ENCODE measurements at places on chromosomes 6 and 20.

DNA sequence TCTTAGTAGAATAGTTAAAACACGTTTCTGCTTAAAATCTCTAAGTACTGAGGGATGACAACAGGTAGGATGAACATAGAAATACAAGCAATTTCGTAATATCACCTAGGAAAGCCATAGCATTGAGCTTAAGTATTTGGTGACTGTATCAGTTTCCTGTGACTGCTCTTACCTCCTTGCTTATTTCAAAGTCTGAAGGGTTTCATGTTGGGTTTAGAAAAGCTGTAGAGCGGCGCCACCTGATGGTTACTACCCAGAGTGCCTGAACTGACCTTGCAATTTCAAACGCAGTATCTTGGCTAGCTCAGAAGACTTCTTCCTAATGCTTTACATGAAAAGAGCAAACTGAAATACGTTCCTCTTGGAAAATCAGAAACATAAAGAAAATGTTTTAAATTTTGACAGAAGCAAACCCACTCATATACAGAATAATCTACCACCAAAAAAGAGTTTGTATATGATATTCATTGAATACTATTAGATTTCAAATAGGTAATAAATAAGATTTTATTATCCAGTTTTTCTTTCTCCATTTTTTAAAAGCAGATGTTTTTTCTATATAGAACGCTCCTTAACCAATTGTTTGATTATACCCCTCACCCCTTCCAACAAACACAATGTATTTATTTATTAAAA is 82.3 kb upstream of the RIPOR2 start:
- DNase-seq = peak; percentile 17

DNA sequence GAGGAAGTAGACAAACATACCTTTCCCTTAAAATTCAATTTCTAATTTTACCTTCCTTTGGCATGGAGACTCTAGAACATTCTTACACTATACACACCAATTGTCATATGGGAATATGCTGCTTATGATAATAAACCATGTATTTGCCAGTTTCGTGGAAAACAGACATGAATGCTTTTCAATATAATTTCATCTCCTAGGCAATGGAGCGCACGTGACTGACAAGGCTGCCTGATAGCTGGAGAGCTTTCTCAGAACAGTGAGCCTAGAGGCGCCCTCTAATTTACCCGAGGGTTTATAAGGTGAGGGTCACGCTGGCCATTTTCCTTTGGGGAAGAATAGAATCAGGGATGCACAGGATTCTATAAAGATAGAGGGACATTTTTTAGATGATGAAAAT is 56.5 kb downstream of the PRR18 start:
- no peak for DNase-seq

DNA sequence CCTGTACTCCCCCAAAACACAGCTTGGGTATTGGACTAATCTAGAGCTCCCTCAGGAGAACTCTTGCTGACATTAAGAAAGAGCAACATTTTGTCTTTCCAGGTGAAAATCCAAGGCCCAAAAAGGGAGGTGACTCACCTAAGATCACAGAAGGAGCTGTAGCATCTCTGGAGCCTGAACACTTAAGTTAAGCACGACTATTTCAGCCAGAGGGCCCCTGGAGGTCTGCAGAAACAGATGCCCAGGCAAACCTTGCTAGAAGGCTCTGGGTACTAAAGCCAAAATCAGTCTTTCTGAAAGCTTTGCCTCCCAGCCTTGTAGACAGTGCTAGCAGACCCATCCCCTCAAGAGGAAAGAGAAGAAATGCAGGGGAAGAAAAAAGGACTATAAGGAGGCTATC is 8.8 kb downstream of the EDN1 start:
- no peak for DNase-seq

DNA sequence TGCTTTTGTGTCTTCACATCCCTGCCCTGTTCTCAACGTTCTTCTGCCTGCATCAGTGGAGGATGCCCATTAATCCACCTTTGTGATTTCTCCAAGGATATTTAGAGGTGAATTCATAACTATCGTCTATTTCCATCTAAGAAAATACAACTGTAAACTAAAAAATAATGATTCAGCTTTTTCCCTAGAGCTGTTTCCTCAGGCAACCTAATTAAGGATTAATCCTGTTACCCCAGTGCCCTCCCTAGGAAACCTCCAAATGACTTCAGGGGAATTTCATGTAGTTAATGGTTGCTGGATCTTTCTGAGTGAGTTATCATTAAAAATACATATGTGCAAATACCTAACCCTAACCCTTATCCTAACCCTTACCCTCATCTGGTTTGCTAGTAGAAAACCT is 14.6 kb upstream of the AFDN start:
- DNase-seq = no peak

DNA sequence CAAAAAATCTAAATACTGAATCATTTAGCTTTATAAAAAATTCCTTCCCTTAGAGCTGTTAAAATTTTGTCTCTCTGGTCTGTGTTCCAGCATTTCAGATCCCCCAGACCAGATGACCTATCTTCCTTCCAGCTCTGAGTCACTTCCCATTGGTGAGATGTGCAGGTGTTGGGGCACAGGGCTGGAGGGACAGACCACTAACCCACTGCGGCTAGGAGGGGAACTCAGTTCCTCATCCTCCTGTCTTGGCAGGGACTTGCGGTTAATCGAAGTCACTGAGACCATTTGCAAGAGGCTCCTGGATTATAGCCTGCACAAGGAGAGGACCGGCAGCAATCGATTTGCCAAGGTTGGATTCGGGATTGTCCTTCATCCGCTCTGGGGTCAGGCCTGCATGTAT is 6.0 kb downstream of the CNPY3 start:
- DNase-seq = no peak

- DNase-seq = no peak
Observed at GRCh38 chr6:143163621-143164020, 102.9 kb downstream of the AIG1 start.

GRCh38 chr6:138371720-138372119 is 6.0 kb upstream of the SMIM28 start:
- no peak for DNase-seq

DNA sequence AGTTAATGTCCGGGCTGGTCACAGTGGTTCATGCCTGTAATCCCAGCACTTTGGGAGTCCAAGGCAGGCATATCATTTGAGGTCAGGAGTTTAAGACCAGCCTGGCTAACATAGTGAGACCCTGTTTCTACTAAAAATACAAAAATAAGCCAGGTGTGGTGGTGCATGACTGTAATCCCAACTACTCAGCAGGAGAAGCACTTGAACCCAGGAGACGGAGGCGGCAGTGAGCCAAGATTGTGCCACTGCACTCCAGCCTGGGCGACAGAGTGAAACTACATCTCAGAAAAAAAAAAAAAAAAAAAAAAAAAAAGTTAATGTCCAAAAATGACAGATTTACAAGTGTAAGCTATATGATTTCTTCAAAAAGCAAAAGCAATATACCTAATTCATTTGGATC is 124.9 kb downstream of the CCDC170 start:
- DNase-seq = no peak

- no peak for DNase-seq
Observed at GRCh38 chr6:170012037-170012330, 260.6 kb downstream of the ERMARD start.

DNA sequence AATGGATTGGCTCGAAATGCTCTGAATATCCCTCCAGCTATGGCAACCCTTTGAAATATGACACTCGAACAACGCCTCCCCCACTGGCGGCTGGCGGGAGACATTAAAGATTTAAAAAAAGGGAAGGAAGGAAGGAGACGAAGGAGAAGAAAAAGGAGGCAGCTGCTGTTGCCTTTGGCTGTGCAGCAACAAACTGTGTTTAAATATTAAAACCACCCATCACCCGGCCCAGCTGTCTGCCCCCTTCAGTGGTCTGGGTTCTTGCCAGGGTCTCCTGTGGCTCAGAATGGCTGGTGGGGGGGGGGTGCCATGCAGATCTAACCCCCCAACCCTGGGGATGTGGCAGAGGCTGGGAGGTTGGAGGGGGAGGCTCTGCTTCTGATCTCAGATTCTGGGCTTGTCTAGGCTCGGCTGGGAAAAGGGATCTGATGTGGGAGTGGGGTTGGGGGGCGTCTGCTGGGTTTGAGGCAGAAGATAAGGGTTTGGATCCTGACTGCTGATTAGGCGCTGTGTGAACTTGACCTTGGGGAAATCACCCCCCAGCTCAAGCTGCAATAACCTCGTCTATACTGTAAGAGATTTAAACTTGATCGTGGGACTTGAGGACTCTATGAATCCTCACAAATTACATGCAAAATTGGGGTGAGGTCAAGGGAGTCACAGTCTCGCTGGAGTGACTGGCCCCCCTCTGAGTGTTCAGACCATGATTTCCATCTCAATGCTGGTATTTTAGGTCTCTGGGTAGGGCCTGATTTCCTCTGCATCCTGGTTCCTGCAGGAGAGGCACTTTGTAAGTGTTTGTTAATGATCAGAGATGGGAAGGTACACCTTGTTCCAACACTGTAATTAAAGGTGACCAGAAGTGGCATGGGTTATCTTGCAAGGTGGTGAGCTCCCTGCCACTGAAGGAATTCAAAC is 40.3 kb upstream of the BLCAP start:
- DNase-seq = peak; percentile 53

DNA sequence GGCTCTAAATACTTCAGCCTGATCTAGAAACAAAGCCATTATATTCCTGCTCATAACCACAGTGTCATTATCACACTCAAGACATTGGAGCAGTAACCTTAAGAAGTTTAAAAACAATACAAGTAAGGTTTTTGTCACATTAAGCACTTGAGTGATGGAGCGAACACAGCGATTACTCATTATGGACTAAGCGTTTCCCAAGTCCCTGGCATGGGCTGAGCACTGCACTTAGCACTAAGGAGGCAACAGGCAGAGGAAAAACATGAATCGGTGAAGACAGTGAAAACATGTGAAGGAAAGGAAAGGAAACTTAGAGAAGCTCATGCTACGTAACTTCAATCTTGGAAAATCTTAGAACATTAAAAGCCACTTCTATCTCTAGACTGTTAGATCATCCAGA is 108.7 kb downstream of the SLC24A3 start:
- no peak for DNase-seq

DNA sequence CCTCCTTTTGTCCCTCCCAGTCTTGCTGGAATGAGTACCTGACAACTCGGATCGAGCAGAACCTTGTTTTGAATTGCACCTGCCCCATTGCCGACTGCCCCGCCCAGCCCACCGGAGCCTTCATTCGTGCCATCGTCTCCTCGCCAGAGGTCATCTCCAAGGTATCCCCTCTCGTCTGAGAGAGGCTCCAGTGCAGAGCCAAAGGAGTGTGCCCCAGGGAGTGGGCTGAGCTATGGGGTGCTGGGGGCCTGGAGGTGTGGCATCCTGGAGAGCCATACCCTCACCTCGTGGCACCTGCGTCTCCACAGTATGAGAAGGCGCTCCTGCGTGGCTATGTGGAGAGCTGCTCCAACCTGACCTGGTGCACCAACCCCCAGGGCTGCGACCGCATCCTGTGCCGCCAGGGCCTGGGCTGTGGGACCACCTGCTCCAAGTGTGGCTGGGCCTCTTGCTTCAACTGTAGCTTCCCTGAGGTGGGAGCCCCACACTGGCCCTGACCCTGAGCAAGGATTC is 8.8 kb downstream of the DNPH1 start:
- DNase-seq = no peak

DNA sequence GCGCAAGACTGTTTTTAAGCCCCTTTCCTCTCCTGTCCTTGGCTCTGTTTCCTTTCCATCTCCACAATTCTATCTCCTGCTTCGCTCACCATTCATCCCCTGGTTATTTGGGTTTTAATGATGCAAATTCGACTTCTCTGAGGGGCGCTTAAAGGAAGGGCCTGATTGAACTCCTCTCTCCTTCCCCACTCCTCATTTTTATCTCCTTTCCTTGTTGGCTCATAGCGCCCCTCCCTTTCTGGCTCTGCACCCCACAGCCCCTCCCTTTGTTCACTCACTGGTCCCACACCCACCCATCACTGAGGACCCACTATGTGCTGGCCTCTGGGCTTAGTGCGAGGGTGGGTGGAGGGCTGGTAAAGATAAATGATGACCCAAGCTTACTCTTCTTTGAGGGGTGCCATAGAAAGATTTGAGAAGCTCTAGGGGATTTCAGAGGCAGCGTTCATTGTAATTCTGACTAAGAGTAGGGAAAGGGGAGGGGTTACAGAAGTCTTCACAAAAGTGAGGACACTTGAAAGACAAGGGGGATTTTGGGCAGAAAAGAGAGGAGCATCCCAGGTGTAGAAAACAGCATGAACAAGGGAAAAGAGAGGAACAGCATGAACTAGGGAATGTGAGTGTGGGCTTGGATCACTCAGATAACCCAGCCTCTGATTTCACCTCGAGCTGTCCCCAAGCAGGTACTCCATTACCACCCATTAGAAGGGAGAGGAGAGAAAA is 507.8 kb downstream of the CD83 start:
- no peak for DNase-seq

DNA sequence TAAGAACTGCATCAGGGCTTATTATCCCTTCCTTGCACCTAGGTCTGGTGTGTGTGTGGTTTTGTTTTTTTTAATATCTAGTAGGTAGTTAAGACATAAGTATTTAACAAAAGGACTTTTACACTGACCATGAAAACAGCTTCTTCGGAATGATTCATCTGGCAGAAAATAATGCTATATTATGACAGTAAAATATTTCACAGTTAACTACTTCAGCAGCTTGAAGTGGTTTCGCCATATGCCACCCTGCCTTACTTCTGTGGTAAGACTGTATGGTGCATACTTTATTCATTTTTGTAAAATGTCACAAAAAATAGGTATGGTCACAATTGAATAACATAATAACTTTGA is 858 bp upstream of the PTPRK start:
- no peak for DNase-seq

GRCh38 chr6:47383360-47383759 is 73.7 kb upstream of the TNFRSF21 start:
- no peak for DNase-seq

DNA sequence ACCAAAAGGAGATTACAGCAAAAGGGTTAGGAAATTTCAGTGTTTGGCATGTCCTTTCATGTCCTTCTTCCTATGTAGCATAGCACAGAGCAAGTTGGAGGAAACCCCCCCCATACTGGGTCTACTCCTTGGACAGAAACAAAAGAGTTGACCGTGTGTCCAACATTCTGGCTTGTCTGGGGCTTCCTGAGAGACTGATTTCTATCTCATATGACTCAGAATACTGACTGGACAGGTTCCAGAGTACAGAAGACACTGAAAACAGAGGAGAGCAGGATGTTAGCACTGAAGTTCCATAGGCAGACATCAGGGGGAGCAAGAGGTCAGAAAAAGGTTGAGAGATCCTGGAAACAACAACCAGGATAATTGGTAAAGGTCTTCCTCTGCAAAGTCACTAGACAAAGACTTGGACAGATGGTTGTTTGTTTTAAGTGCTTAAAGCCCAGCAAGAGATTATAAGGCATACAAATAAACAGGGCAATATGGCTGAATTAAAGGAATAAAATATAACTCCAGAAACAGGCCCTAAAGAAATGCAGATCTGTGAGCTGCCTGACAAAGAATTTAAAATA is 48.4 kb downstream of the USP49 start:
- DNase-seq = peak; percentile 76

DNA sequence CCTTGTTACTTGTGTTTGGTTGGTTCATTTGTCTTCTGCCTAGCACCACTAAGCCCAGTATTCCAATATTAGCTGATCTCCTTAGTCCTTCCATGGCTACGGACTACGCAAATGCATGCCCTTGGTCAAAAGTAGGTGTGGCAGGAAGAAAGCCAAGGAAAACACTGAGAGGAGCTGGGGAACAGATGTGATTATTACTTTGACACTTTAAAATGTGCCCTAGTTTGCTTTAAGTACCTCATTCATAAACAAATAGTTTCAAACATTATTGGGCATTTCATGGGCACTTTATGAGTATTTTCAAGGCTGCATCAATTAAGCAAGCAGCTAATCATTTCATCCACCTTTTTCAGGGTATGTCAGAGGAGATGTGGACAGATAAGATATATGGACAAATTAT is 60.1 kb upstream of the HDDC2 start:
- no peak for DNase-seq

- DNase-seq = peak; percentile 17
Observed at GRCh38 chr6:28105245-28105639, 19.2 kb upstream of the ZSCAN16 start.
